Sciatic nerve (tissue), 2 donors: ENCODE measurements at places on chromosomes 2 and 18. TPM values are rescaled to one million over a fixed set of nuclear protein-coding genes. Genes with fewer than 3 reads are reported as not detected.
A peak's percentile ranks its signal among the peaks of the same experiment; 100 is the strongest.

Gene MYO7B
- 0.62 TPM for total RNA-seq

GRCh38 chr2:181106789-181107627, 126.6 kb downstream of the UBE2E3 start:
- DNase-seq: no peak

Gene OBSL1
- 85.2 TPM for total RNA-seq

- DNase-seq: no peak
These were observed 15.7 kb downstream of the DYNC1I2 start for GRCh38 chr2:171702781-171703556.

- DNase-seq: no peak
These were observed 17.5 kb downstream of the STAT1 start for GRCh38 chr2:190996338-190996946.

DNA sequence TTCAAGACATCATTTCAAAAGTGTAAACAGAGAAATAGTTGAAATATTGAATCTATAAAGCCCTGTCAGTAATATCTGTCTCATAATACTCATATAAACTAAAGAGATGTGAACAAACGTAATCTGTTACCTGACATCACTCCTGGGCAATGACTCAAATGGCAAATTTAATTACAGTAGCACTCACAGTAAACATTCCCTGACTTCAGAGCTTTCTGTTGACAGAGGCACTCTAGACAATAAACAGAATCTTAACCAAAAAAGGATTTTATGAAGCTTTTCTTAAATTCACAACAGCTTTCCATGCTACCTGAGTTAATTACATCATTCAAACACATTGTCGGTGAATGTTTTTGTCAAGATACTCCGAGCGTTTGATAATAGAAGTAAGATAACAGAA, 128.1 kb upstream of the PDE1A start:
- no peak for DNase-seq

Gene ANKRD29
- 21.5 TPM for total RNA-seq

- DNase-seq: no peak
These were observed 954 bp downstream of the RAPGEF4 start for GRCh38 chr2:172736424-172737174.

Gene GAL3ST2
- not detected for total RNA-seq

DNA sequence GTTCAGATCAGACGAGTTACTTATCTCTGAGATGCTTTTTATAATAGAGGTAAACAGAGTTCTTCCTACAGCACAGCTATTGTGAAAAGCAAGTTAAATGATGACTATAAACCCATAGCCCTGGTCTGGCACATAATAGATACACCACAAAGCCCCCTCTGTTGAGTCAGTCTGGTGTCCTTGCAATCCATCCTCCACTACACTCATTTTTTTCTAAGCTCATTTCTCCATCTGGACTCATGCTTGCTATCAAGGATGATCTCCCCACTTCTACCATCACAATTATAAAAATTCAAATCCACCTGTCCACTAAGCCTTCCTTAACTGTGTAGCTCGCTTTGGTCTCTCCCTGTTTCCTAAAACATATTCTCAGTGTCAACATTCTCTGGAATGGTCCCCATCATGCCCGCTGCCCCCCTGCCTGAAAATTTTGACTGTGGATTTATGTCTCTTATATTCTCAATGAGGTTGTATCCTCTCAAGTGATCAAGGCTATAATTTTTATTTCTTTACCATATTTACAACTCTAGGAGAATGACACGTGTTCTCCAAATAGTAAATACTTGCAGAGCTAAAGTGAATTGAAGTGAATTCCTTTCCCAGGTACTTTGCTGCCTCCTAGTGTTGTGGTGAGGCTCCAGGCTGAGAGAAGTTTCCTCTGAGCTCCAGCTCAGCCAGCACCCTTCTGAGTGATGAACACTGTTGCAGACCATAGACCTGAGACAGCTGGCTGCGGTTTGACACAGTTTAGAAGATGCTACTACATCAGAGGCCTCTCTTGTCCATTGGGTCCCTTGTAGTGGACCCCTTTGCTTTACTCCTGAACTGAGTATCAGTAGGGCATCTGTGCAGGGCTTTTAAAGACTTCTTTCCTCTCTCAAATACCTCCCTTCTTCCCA, 108.7 kb downstream of the DPP10 start:
- peak; percentile 63 for DNase-seq

DNA sequence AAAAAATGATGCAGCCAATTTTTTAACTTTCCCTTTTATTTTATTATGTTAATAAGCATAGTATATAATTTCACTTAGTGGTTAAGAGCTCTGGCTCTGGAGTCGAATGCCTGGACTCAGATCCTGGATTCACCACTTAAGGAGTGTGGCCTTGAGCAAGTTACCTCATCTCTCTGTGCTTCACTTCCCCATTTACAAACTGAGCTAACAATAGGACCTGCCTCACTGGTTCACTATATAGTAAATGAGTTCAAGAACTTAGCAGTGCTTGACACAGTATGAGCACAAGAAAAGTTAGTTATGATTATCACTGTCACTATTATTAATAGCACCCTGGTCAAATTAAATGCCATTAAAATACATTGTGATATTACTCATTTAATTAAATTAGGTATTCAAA, 30.6 kb downstream of the SCN3A start:
- no peak for DNase-seq

DNA sequence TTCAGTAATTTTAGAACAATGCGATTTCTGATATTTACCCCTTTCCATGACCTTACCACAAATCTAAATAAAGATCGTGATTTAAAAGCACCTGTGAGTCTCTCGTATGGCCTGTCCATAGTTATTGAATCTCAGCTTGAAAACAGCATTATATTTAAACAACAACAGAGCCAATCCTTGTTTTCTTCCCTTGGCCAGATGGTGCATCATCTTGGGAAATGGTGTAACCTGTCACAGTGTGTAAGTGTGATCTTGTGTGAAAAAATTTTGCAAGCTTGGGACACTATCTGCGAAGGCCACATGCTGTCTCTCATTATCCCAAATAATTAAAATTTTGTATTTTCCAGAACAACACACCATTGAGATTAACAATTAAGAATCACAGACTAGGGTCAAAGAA, 262.7 kb upstream of the SPHKAP start:
- DNase-seq: no peak

DNA sequence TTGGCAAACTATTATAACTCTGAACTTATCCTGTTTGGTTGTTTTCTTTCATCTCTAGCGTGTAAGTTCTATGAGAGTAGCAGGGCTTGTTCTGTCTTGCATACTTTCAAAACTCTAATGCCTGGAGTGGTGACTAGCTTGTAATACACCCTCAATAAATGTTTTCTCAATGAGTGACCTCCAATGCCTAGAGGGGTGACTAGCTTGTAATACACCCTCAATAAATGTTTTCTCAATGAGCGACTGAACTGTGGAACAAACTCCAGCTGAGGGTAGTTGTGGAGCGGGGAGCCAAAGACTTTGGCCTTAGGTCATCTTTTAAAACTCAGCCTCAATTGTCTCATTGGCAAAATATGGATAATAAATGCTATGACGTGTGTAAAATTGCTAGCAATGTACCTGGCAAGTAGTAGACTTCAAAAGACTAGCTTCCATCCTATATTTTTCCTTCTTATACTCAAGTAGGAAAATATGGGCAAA, 1.8 kb downstream of the GPD2 start:
- DNase-seq: no peak

DNA sequence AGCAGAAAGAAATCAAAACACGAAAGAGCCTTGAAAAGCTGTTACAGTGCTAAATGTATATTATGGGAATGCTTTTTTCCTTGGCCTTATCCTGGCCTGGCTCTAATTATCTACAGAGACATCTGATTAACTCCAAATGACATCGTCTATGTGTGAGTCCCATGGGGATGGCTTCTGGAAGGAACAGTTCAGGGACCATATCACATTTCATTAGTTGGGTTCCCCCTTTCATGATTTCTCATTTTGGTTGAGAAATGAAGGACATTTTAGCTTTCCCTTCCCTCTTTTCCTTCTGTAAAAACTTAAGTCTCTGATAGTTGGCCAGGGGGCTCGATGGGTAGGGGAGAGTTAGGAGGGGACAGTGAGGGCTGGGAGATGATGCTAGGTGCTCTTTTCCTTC, 116.7 kb downstream of the PRKCE start:
- DNase-seq: no peak

DNA sequence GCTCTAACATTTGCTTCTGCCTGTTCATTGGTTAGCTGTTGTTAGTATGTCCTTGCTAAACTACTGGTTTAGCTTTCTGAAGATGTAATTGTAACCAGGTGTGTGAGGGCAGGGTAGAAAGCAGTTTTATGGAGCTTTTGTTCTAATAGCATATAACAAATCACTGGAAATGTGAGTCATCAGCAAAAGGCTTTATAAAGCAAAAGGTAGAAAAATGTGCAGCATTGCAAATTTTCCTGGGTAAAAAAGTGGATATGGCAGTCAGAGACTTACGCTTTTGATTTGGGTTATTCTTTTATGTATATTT, 85.3 kb downstream of the ZNF407 start:
- DNase-seq: no peak

- no peak for DNase-seq
These were observed at the start of gene KYNU for GRCh38 chr2:142877216-142877838. TSS of gene KYNU (plus strand) at chr2:142877664. CDS start at chr2:142885368, 7,704 bp downstream.

- DNase-seq: no peak
These were observed 750.6 kb upstream of the SALL3 start for GRCh38 chr18:78228974-78229373.

DNA sequence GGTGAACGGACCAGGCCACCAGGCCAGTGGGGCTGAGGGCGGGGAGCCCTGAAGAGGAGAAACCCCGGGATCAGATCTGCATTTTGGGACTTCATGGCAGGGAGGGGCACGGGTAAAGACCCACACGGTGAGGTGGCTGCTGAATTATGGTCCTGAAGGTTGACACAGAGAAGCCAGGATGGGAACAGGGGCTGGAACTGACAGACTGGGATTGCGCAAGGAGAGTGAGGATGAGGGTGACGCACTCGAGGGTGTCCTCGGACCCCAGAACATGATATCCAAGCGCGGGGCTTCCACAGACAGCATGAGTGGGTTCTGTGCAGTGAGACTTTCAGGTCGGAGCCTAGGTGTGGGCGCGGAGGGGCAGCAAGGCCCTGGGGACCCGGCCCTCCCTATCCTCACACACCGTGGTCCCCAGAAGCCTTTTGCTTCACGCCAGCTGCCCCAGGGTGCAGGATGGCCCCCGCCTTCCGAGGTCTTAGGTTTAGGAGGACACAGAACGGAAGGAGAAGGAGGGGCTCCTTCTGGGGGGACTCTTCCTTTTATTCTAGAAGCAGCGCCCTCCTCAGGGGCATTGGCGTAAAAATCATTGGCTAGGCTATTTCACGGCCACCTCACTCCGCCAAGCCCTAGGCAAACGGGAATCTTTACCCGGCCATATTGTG, 416.8 kb upstream of the HS6ST1 start:
- no peak for DNase-seq

- no peak for DNase-seq
These were observed 209.6 kb downstream of the SRBD1 start for GRCh38 chr2:45401431-45401922.

DNA sequence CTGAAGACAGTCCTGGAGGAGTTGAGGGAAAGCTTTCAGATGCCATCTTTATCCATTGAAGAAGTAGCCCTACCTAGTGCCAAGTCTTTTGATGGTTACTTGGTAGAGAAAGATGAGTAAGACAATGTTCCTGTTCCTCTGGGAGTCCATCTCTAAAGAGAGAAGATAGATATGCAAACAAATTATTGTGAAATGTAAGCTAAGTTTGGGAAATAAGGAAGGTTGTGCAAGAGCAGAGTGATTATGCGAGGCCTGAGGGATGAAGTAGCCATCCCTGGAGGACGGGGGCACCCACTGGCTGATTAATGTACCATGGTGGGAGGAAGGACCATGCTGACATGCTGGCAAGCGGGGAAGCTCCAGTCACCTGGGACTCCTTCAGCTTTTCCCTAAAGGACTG, 994 bp upstream of the DTNA start:
- no peak for DNase-seq

DNA sequence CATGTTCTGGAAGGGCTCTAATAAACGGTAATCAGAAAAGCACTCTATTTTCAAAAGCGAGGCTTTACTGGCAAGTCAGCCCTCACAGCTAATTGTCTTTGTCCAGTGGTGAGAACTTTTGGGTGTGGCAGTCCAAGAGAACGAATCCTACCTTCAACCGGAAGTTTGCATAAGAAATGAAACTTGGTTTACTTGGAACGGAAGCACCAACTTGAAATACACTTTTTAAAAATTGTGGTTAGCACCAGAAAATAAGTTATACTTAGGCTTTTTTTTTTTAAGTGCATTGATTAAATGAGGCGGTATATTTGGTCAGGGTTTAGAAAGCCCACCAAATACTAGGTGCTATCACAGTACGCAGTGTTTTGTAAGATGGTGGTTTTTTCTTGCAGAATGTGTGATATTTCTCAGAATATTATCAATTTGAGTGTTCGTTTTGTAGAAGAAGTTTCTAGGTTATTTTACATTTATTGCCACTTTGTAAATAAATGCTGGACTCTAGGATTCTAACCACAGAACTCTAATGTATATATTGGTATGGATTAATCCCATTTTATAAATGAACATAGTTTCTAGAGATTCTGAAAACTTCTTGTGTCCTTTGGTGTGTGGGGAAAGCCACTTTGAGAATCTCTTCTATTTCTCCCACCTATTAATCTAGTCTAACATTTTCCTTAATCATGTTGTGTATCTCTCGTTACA, 1.2 kb downstream of the MYL12A start:
- DNase-seq: no peak

- DNase-seq: no peak
These were observed 429.3 kb upstream of the VRK2 start for GRCh38 chr2:57617318-57617717.

Gene PTH2R
- 0.45 TPM for total RNA-seq

DNA sequence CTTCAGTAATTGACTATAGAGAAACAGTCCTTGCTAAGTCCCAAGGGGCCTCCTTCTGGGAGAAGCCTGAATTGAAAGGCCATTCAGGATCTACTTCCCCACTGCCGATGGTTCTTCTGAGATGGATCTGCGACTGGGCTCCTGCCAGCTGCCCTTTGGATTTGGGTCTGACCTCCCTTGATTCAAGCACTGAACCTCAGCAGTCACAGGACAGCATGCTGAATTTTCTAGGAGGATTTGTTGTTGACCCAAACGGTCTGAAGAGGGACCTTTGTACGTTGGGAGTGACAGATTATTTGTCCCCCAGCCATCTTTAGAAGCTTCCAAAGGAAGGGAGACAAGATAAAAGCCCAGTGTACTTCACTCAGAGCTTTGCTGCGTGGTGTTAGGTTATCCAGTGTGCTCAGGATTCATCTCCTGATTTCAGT, 67.1 kb downstream of the NXPH2 start:
- DNase-seq: no peak
